ENCODE measurements at places on chromosomes 5 and 9.

DNA sequence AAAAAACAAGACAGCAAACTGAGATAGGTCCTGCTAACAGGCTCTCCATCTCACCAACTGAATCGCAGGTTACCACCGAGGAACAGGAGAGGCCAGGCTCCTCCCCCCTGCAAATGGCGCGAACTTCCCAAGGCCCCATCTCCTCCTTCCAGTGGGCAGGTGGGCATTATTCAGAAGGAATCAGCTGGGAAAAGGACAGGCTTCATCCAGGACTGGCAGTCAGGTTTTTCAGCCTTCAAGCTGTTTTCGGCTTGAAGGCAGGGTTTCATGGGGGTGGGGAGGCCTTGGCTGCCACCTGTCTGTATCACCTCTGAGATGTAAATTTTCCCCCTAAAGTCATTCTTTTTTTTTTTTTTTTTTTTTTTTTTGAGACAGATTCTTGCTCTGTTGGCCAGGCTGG lies 79.4 kb downstream of the SFXN1 start:
- no peak for DNase-seq

- no peak for DNase-seq
Measured at GRCh38 chr9:17064558-17064957, 70.3 kb upstream of the CNTLN start.

DNA sequence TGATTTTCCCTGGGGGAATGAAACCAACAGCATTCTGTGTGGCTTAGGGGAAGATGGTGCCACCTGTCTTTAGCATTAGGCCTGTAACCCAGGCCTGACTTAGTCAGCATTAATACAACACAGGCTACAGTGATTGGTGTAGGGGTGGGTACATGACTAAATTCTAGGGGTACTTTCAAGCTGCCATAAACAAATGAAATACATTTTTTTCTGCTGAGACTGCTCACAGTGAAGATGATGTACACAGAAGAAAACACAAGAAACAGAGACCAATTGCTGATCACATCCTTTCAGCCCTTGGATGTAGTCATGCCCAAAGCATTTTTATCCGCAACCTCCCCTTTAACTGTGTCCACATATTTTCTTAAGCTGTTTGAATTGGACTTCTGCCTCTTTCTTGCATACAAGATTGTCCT lies 527.2 kb downstream of the KCTD16 start:
- no peak for DNase-seq

- DNase-seq = no peak
Measured at GRCh38 chr5:92923885-92924284, 657.1 kb downstream of the NR2F1-AS1 start.

DNA sequence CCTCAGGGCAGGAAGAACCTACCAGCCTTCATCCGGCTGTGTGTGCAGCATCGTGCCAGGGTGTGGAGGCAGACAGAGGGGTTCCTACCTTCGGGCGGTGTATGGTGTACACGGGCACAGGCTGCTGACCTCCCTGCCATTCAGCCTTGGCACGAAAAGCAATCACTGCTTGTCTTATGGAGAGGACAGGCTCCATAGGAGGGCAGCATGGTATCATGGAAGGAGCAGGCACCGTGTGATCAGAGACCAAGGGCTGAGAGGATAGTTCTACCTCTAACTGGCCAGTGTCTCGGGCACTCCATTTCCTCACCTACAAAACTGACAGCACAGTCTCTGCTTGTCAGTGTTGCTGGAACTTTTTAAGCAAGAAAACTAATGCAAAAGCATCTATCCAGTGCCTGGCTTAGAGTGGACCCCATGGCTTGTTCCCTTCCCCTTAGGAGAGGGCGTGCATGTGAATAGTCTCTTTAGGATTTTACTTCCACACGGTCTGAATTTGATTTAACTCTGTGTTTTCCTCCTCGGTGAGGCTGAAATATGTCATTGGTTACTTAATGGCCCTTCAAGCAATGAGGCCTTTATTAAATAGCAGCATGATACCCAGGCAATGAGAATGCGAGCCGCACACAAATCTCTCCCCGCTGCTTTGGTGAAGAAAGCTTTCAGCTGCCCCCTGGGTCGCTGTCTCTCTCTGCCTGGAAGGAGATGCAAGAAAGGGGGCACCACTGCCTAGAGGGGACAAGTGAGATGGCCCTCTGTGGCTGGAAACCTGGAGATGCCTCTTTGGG lies 22.2 kb downstream of the TTLL11 start:
- no peak for DNase-seq

- no peak for DNase-seq
Measured at GRCh38 chr5:643811-644271, 31.7 kb downstream of the CEP72 start.

DNA sequence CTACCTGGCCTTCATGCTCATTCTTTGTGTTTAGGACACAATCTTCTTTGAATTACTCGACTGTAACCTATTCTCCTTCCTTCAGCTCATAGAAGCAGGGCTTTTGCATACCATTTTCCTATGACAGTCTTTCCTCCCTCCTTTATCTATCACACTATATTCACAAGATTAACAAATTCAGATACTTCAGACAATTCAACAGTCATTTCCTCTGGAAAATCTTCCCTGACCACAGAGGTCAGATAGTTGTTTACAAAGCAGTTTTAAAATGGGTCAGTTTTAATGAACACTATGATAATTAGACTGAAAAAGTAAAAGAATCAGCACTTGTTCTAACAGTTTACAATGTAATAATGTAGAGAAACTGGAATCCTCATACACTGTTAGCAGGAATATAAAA lies 4.3 kb downstream of the CAAP1 start:
- DNase-seq = no peak

DNA sequence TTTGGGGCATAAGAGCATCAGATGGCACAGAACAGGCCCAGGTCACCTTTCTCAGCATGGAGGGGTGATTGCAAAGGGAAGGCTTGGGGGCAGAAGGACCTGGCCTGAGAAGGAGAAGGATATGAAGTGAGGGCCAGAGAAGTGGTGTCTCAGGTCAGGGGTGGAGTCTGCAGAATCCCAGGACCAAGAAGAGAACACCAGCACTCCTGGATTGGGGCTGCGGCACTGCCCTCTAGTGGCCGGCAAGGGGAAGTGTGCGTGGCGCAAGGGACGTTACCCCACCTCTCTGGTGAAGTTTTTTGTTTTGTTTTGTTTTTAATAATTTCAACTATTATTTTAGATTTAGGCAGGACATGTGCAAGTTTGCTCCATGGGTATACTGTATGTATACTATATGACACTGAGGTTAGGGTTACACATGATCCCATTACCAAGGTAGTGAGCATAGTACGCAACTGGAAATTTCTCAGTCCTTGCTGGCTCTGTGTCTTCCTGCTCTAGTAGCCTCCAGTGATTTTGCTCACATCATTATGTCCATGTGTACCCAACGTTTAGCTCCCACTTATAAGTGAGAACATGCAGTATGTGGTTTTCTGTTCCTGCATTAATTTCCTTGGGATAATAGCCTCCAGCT lies 1548.6 kb downstream of the EFNA5 start:
- no peak for DNase-seq

DNA sequence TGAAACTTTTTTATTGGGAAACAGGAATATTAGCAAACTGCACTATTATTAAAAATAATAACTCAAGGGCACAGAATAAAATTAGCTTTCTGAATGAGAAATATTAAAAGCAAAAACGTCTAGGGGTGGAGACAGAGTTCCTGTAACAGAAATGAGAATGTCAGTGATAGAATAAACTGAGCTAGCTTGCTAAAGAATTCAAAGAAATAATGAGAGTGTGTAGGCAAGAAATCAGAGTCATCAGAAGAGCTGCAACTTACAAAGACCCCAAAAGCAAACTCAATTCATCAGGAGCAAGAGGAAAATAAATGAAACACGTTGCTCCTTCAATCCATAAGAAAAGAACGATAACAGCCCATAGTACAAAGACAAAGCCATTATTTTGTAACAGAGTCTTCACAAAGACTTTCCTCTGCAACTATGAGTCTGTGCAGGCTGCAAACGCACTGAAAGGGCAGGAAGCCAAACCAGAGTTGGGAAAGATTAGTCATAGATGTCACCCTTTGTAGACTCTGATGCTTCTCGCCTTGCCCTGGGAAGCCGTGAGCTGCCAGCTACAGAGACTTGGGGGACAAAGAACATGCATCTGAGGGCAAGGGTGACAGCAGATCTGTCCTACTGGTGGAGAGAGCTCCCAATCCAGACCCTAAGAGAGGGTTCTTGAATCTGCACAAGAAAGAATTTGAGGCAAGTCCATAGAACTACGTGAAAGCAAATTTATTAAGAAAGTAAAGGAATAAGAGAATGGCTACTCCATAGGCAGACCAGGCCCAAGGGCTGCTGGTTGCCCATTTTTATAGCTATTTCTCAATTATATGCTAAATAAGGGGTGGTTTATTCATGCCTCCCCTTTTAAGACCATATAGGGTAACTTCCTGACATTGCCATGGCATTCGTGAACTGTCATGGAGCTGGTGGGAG lies 40.8 kb downstream of the SHC3 start:
- no peak for DNase-seq

- DNase-seq = no peak
Measured at GRCh38 chr5:79305706-79306105, 69.8 kb downstream of the JMY start.

DNA sequence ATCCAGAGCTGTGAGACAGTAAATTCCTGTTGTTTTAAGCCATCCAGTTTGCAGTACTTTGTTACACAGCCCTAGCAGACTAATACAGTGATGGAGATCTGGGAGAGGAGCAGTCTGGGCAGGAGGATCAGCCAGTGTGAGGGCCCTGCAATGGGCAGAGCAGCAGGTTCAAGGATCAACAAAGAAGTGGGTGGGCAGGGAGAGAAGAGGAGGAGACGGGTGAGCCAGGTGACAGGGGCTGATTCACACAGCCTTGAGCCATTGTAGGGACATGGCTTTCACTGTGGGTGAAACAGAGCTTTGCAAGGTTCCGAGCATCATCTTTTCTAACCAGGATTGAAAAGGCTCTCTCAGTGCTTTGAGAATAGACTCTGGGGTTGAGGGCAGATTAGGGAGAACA lies 88.2 kb upstream of the MVB12B start:
- DNase-seq = no peak

DNA sequence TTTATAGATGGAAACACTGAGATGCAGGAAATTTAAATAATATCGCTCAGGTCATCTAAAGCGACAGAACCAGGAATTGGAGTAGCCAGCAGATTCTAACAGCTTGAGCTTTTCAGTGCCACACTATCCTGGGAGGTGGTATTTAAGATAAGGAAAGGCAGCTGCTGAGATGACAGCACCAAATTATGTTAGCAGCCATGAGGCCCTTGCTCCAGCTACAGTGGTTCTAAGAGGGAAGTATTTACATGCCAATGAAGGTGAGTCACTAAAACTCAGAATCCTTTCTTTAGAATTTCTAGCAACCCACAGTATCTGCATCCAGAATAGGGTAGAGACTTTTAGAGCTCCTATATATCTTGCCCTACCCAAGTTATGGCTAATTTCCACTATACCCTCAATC lies 127.0 kb upstream of the VLDLR start:
- no peak for DNase-seq

DNA sequence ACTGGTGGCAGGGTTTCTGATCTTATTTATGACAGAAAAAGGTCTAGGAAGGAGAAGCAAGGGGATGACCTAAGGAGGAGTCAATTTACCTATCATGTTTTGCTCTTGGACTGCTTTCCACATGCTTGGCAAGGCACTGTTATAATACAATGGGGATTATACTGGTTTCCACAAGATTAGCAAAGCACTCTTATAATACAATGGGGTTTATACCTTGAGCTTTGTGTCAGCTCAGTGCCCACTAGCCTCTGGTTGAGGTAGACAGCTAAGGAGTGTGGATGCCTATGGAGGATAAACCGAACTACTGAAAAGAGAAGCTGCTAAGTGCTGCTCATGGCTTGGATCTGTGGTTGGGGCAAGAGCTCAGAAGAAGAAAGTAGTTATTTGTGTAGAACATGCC lies 68.7 kb downstream of the MRPS27 start:
- DNase-seq = no peak

- peak; percentile 62 for DNase-seq
Measured at GRCh38 chr9:111597852-111598732, 1.4 kb downstream of the PTGR1 start.

GRCh38 chr5:111079846-111080245 lies 8.3 kb downstream of the TSLP start:
- DNase-seq = no peak

GRCh38 chr5:7425830-7426229 lies 29.9 kb downstream of the ADCY2 start:
- DNase-seq = no peak

DNA sequence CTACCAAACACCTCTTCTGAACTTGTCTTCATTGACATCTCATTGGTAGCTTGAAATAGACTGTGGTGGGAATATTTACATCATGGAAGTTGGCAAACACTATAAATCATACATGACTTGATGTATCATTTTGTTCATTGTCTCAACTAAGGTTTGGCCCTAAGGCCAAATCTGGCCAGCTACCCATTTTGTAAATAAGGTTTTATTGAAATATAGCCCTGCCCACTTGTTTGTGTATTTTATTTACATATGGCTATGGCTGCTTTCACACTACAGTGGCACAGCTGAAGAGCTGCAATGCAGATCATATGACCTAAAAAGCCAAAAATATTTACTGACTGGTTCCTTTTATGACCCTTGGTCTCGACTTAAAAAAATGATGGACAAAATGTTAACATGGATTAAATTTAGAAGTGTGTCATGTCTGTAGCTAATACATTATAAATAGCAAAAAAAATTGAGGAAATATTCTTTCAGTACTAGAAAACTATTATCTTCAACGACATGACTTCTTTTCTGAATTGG lies 22.1 kb downstream of the FAM240B start:
- no peak for DNase-seq

- no peak for DNase-seq
Measured at GRCh38 chr9:82810915-82811314, 252.0 kb downstream of the RASEF start.

DNA sequence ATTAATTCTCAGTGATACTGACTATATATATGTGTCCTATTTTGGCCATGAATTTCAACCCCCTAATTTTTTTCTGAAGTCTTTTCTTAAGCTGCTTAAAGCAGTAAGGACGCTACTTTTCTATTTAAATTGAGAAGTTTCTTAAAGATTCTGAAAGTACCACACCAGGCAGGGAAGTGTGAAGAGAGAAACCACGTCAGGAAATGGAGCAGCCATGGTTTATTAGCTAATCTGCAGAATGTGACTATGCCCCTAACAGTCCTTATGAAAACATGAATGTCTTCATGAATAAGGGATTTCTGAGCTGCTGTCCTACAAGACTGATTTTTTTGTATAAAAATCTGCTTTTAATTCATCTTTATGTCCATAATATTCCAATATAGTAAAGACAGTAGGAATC lies 1724.3 kb upstream of the C9orf72 start:
- DNase-seq = no peak

- peak; percentile 21 for DNase-seq
Measured at GRCh38 chr5:140042643-140043507, at the start of gene NRG2. Gene NRG2, minus strand, starts transcription at chr5:140043299.

DNA sequence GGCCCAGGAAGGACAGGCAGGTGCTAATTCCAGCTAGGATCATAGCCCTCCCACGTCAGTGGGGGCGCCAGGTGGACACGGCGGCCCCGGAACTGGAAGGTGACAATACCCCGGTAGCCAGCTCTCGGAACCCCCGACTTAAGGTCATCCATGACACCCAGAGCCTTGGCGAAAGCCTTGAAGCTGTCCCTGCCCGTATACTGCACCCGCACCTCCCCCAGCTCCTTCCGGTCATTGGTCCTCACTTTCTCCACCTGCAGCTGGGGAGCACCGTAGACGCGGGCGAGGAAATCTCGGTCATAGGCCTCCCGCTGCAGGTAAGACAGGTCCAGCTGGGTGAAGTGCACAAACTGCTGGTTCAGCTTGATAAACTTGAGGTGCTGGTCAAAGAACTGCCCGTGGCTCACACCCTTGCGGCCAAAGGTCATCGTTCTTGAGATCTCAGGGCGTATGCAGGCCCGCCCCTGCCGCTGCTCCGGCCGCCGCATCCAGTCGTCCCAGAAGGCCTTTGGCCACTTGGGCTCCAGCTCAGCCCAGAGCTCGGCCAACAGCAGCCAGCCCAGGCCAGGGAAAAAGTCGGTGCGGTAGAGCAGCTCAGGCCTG lies 10.9 kb downstream of the MGAT1 start:
- no peak for DNase-seq

All from stimulated activated effector memory CD8-positive, alpha-beta T cell treated with anti-CD3 and anti-CD28 coated beads, Interleukin-12 subunit alpha, Interleukin-12 subunit beta, amount 100 ng/mL, for 72 hours (primary cell).